Cerebellum (tissue), 4 donors: ENCODE measurements at places on chromosomes 6 and 20. TPM values are rescaled to one million over a fixed set of nuclear protein-coding genes. Genes with fewer than 3 reads are reported as not detected.

DNA sequence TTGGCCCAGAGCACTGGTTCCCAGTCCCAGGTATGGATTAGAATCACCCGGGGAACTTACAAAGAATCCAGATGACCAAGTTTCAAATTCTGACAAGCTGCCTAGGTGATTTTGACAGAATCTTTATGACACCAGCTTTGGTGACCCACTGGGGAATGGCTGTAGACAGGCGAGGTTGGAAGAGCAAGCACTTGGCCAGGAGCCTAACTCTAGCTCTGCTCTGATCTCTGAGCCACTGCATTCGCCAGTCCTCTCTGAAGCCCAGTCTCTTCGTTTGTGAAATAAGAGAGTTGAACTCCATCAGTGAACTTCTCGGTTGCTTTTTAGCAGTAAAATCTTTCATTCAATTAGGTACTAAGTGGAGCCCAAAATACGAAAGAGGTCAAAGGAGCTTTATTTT, 161.2 kb downstream of the VEGFA start:
- no peak for DNase-seq

DNA sequence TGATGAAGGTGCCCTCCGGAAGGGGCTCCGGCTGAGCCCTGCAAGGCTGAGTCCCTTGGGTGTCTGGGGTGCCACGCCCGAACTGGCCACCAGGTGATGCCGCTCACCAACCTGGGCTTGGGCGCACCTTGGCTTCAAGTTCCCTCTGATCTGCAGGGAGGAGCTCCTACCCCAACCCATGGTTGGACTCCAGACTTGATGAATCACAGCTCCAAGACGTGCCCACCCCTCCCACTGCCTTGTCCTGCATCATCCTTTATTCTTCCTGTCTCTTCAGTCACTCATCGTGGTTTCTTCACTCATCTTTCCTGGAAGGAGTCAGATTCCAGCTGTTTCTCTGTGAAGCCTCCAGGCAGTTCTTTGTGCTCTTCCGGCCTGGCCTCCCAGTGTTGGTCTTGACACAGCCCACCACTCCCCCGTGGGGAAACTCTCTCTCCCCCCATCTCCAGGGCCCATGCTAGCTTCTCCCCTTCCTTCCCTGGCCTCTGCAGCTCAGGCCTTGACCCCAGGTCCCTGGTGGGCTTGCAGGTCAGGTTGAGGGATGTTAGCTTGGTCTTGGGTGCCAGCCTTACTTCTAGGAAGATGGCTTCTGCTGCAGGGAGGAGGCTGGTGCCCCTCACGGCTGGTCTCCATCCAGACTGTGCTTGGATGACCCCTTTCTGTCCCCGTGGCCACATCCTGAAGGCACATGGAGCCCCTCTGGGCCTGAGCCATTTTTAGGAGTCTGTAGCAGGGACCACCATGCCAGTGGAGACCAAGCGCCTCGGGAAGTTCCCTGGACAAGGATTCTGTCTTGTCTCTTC, 2.6 kb upstream of the ZBP1 start:
- DNase-seq: no peak

- no peak for DNase-seq
These were observed 59.2 kb upstream of the PIM1 start for GRCh38 chr6:37110500-37111461.

DNA sequence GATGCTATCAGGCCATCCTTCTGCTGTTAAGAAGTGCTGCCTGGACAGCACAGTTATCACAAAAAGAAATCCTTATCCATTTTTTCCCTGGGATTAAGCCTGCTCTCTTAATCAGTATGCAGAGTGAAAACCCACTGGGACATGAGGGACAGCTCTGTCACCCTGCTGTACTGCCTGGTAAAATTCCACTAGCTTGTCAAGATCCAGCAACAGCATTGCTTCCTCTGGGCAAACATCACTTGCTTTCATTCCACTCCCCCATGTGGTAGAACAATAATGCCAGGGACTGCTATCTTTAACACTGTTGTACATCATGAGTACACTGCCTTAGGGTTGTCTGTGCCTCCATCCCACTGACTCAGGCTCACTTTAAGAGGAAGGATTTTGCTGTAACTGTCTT, 331.3 kb downstream of the KIF16B start:
- peak; percentile 9 for DNase-seq

- DNase-seq: peak; percentile 67
These were observed 7.8 kb downstream of the SYNGAP1 start for GRCh38 chr6:33427585-33428223.

- no peak for DNase-seq
These were observed 43.7 kb upstream of the MAP7 start for GRCh38 chr6:136593748-136594490.

- peak; percentile 72 for DNase-seq
These were observed 72.5 kb downstream of the B3GAT2 start for GRCh38 chr6:70884074-70884983.

DNA sequence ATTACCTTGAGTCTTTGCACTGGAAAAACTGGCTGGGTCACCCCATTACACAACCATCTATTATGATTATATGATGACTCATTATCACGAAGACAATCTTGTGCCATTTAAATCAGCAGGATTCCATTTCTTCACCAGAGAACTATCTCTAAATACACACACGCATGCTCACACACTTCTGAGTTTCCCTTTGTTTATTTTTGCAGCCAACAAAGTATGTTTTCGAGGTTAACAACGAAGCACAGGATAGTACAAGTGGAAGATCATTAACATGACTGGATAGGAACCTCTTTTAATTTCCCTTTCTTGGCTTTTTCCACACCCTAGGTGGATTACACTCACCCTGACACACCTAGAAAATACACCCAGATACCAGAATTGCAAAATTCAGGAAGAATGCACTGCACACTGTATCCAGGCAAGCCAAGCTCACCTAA, 18.9 kb downstream of the PERP start:
- no peak for DNase-seq

DNA sequence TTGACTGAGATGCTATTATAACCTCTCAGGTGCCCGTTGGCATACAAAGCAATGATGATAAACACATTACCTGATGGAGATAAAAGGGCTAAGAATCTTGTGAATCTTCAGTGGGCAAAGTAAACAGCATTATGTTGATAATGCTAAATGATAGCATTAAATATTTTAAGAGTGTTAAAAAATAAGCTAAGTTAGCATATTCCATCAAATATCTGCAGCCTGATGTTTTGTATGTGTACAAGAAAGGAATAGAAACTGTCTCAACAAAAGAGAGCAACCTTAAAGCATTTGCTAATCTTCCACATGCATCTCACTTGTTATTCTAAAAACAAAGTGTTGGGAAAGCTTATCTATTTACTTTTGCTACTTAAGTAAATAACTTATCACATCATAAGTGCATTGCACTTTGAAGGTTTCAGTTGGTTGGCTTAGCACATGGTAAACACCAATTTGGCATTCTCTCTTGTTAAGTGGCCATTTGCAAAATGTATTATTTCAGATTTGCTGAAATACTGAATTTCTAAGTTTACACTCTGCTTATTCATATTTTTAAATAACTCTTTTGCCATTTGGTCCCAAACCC, 151.6 kb downstream of the SYNDIG1 start:
- no peak for DNase-seq

- no peak for DNase-seq
These were observed 447.4 kb downstream of the KIF16B start for GRCh38 chr20:16125816-16126215.

DNA sequence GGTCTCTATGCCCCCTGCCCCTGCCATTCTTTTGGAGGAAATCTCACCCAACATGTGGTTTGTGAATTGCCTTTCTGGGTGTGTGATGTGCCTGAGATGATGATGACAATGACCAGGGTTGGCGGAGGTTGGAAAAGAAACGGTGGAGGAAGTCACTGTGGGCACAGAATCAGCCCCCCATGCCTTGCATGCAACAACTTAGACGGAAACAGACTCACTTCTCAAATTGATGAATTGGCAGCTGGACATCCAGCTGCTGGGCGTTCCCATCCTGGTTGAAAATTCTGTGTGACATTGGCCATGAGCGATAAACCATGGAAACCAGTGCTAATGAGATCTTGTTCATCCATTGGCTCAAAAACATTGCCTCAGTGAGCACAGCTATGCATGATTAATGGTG, 95.8 kb upstream of the LY86 start:
- DNase-seq: no peak

DNA sequence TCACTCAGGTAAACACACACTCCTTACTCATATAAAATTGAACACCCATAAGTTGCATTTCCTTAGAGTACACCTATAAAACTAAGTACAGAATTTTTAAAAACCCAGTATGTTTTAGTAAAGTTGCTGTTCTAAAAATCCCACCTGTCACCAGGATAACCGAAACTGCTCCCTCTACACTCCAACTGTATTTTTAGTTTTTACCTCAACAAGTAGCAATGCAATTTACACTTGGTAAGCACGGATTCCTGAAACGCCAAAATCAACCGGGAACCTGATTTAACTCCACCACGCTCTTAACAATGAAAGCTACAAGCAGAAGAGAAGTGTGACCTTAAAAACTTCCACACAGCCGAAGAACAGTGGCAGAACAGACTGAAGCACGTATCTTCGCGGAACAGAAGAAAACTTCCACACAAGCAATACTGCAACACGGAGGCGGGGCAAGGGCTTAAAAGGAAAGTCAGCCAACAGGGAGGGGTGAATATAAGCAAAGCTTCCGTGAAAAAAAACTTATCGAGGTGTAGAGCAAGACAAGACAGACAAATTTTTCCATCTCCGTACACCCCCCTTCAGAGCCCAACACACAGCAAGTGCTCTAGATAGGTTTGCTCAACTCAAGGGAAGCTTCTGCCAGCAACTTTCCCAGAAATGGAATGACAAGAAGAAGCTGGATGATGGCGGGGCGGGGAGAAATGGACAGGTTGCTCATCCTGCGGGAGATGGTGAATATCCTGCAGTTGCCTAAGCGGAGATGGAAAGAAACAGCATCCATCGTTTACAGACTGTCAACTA, 1.4 kb downstream of the STAU1 start:
- peak; percentile 21 for DNase-seq

- DNase-seq: no peak
These were observed 228.1 kb upstream of the CEP162 start for GRCh38 chr6:84455511-84456029.

GRCh38 chr6:167811442-167812087, 15.1 kb upstream of the AFDN start:
- no peak for DNase-seq

- DNase-seq: no peak
These were observed 69.0 kb upstream of the UST start for GRCh38 chr6:148677594-148678476.

- DNase-seq: peak; percentile 44
These were observed 9.6 kb downstream of the GMEB2 start for GRCh38 chr20:63617092-63617875.

DNA sequence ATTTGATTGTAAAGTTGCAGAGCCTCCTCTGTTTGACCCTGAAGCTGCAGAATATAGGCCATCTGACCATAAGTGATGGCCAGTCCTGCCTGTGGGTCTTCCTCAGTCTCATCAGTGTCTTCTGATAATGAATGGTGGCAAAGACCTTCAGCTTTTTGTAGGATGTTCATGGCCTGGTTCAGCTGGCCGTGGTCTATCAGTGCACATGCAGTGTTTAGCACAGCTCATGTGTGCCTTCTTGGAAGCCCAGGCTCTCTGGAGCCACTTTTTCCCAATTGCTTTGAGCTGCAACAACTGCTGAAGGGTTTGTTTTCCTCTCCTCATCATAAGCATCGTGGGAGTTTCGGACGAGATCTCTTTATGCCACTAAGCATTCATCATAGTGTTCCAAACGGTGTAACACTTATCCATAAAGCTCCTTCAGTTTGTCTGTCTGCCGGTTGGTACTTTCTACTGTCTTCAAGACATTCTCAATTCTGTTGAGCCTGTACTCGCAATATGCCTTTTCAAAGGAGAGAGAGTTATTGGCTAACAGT, 70.1 kb upstream of the TULP4 start:
- DNase-seq: no peak

GRCh38 chr6:3750317-3751076, 1.0 kb downstream of the PXDC1 start:
- peak; percentile 31 for DNase-seq

GRCh38 chr6:87848616-87849015, 146.6 kb upstream of the AKIRIN2 start:
- DNase-seq: no peak

DNA sequence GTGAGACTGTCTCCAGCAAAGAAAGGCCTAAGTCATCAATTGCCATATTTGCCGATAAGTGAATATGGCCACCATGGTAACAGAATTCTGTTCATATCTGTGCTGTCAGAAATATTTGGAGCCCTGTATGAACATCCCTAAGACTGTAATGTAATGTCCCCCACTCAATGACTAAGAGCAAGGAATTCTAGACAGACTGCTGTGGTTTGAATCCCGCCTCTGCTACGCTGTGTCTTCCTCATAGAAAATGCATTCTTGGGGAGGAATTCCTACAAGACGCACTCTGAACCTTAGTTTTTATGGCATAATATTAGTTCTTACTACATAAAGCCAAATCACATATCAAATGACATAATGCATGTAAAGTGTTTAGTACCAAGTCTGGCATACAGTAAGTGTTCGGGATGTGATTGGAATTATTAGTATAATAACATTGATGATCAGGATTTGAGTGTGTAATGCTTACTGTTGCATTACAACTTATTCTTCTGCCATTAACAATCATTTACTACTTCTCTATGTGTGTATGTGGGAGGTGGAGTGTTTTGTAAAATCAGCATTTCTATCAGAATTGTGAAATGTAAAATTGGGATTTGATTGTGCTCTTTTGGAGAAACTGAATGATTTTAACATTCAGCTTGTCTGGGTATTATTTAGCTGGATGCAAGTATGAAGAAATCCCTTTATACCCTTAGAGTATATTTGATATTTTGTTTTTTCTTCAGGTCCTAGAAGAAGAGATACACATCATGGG, 103.0 kb downstream of the OLIG3 start:
- no peak for DNase-seq

DNA sequence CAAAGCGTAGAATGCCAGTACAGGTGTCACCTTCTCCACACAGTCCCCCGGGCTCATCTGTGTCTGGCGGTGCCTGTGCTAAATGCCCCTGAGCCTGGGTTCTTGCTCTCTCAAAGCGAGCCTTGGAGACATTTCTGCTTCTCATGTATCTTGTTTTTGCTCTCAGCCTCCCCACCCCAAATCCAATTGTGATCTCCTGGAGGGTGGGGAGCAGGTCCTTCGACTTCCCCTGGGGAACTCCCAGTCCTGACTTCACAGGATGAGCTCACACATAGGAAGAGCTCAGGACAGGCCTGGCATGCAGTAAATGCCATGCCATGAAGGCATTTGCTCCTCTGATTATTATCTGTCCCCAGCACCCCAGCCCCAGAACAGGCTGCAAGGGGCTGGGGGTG, 58.1 kb downstream of the NOL4L start:
- no peak for DNase-seq

GRCh38 chr6:30441171-30441570, 48.1 kb upstream of the HLA-E start:
- DNase-seq: no peak

CST4 gene
- not detected for total RNA-seq

NHSL1 gene
- total RNA-seq: 51.8 TPM

ABRACL gene
- 17.4 TPM for total RNA-seq

CST3 gene
- total RNA-seq: 183 TPM

TMC2 gene
- 3.7 TPM for total RNA-seq

PI16 gene
- total RNA-seq: 0.73 TPM

NRSN1 gene
- 26.8 TPM for total RNA-seq

CYP24A1 gene
- total RNA-seq: 1.1 TPM

MARCKS gene
- 251 TPM for total RNA-seq

WFDC10B gene
- not detected for total RNA-seq

PDE10A gene
- 41.5 TPM for total RNA-seq

DSP gene
- total RNA-seq: 9.9 TPM
